ENCODE measurements at places on chromosomes 13 and 19.

DNA sequence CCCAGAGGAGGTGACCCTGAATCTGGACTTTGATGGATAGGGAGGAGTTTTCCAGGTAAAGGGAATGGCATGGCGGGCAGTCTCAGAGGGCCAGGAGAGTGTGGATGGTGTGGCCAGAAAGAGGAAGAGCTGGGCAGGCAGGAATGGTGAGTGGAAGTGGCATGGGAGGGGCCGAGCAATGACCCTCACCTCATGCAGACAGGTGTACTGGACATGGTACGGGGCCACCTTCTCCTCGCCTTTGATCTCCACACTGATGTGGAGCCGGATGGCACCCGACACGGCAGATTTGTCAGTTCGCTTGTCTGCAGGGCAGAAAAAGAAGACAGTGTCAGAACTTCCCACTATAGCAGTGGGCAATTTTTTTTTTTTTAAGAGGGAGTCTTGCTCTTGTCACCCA lies 45.5 kb downstream of the UNC13A start:
- DNase-seq: no peak

DNA sequence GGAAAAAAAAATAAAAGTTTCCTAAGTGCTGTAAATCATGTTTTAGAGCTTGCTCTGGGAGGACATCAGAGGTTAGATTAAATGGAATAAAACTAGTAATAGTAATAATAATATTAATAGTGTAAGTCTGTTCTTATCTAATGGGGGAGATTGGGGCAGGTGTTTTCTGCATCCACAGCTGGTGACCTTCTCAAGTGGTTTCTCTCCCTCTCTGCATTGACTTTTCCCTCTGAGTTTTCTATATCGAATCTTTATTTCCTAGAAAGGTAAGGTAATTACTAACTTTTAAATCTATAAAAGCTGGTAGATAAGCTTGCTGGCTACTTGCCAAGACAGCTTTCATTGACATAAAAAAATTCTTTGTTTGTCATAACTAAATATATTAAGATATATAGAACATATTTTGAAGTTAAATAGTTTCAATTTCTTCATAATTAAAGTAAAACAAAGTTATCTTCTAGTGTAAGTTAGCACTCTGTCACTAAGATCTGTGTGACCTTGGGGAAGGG lies 49.6 kb upstream of the DIAPH3 start:
- DNase-seq: no peak

DNA sequence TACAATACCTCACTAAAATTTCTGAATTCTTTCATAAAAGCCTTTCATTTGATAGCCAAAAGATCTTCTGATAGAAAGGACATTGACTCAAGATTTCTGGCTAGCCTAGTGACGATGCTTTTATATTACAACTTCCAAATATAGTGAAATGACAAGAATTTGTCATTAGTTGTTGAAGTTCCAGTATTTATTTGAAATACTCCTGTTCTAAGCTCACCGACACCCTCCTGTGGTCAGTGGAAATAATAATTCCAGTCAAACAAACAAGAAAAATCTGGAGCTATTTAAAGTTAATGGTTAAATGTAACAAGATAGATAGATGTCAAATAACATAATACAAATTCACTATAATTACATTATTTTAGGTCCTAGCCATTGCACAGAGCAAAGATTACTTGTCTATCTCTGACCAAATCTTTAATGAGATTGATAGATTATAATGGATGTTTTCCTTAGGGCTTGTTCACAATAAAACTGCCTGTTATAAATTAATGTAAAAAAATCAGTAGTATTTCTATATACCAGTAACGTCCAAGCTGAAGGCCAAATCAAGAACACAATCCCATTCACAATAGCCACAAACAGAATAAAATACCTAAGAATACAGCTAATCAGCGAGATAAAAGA lies 195.5 kb downstream of the RGCC start:
- DNase-seq: no peak

GRCh38 chr19:3668331-3669081 lies 31.8 kb downstream of the PIP5K1C start:
- no peak for DNase-seq

- DNase-seq: no peak
Observed at GRCh38 chr19:19278315-19278714, 5.2 kb upstream of the TM6SF2 start.

DNA sequence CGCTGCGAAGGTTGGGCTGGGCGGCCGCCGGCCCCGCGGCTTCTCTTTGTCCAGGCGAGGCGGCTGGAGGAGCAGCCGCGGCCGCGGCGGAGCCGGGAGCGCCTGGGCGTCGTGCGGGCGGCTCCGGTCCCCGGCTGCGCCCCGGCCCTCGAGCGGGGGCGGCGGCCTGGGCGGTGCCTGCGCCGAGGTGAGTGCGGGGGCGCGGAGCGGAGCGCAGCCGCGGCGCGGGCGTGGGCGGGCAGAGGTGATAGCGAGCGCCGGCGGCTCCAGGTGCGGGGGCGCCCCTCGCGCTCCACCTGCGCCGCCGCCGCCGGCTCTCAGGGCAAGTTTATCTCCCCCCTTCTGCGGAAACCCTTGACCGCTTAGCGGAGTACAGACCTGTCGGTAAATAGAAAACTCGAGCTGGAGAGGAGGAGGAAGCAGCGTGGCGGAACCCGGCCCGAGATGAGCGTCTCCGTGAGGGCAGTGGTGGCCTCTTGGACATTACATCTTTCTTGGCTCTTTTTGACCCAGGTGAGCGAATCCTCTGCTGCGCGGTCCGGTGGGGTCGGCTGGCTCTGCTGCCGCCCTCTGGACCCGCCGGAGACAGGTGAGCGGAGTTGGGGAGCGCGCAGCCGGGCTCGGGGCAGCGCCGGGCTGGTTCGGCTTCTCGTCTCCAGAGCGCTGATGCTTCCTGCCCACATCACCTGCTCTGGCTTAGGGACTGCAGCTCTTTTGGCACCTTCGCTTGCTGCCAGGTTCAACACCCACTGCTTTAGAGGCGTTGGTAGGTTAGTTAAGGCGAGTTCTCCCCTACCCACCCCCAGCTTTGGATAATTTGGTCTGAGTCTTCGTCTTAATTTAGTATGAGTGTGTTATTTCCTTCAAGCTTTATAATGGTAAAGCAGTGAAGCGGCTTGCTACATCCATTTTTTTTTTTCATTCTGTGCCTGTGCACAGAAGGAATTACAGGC lies at the start of gene MTUS2:
MTUS2 (plus strand) TSS at position 241 of the 953 bp plus-strand sequence.
- DNase-seq: no peak

- DNase-seq: no peak
Observed at GRCh38 chr13:44929692-44930091, 59.6 kb downstream of the NUFIP1 start.

DNA sequence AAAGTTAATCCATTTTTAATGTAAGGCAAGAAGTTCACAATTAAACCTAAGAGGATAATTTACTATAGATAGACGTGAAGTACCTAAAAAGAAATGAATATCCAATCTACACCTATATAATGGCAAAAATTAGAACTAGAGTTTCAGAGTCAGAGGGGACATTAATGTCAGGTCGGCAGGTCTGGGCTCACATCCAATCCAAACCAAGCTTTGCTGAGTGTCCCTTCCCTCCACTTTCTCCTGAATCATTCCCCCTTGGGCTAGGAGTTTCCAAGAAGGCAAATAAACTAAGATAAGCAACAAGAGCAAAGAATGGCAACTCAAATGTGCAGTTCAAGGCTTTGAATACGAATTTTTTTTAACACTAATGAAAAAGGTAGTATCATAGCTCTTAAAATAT lies 2.9 kb downstream of the FLT3 start:
- DNase-seq: no peak

DNA sequence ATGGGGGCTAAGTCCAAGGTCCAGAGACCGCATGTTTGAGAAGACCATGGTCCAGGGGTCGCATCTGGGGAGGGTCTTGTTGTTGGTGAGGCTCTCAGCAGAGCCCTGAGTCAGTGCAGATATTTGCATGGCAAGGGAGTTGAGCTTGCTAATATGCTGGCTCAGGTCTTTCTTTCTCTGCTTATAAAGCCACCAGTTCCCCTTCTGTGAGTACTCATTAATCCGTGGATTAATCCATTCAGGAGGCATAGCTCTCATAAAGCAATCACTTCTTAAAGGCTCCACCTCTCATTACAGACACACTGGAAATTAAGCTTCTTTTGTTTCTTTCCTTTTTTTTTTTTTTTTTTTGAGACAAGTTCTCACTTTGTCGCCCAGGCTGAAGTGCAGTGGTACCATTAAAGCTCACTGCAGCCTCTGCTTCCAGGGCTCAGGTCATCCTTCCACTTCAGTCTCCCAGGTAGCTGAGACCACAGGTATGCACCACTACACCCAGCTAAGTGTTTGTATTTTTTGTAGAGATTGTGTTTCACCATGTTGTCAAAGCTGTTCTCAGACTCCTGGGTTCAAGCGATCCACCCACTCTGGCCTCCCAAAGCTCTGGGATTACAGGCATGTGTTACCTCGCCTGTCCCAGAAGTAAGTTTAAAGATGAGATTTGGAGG lies 216.4 kb downstream of the SLITRK5 start:
- DNase-seq: no peak

DNA sequence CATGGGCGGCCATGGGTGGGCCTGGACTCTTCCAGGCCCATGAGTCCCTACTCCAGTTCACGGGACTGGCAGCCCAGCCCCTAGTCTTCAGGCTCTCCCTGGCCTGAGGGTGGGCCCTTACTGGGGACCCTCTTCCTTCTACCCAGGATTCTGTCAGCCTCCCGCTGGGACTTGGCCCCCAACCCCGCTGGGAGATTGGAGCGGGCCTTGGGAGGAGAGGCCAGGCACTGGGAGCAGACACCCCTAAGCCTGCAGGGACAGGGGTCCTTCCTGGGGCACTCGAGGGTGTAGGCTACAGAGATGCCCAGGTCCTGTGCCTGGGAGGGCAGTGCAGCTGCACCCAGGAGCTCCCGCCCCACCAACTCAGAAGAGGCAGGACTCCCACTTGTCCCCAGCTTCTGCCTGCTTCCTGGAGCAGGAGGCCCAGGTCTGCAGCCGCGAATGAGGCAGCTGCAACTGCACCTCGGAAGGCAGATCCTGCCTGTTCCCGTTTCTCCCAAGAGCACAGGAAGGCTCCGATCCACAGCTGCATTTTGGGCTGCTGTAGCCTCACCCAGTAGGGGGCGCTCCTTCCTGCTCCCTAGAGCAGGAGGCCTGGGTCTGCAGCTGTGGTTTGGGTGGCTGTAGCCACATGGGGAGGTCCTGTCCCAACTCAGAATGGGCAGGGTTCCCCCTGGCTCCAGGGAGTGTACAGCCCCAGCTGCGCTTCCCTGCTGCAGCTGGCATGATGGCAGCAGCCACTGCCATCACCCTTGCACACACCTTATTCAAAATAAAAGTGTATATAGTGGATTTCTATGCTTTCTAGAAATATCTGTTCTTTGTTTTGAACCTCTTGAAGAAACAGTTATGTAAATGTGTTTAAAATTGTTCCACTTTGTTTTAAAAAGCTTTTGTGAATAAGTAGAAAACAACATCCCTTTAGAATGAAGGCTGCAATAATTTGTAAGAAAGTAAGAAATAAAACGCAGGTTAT lies 46.8 kb downstream of the TEX26 start:
- DNase-seq: no peak
